Osteoblast (primary cell): ENCODE measurements at places on chromosomes 16 and 17. TPM values are rescaled to one million over a fixed set of nuclear protein-coding genes. Genes with fewer than 3 reads are reported as not detected.
A peak's percentile ranks its signal among the peaks of the same experiment; 100 is the strongest.

Gene KCTD19
- total RNA-seq = not detected in 2 replicates

Gene CBFA2T3
- not detected in 2 replicates for total RNA-seq

DNA sequence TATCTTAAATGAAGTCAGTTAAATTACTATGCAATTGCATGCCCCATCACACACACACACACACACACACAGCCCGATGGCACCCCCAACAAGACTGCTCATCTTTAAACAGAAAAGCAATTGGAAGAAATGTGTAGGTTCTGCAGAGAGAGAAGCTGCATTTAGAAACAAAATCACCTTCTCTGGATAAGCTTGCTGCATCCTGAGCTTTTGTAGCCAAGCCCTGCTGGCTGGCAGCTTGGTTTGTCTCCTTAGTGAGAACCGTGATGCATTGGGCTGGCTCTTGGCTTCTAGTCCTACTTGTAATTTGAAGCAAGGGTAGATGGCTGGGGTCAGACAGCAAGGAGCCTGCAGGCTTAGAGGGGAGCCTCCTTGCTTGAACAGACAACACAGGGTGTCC lies 153.8 kb downstream of the SOX9 start:
- no peak for DNase-seq

DNA sequence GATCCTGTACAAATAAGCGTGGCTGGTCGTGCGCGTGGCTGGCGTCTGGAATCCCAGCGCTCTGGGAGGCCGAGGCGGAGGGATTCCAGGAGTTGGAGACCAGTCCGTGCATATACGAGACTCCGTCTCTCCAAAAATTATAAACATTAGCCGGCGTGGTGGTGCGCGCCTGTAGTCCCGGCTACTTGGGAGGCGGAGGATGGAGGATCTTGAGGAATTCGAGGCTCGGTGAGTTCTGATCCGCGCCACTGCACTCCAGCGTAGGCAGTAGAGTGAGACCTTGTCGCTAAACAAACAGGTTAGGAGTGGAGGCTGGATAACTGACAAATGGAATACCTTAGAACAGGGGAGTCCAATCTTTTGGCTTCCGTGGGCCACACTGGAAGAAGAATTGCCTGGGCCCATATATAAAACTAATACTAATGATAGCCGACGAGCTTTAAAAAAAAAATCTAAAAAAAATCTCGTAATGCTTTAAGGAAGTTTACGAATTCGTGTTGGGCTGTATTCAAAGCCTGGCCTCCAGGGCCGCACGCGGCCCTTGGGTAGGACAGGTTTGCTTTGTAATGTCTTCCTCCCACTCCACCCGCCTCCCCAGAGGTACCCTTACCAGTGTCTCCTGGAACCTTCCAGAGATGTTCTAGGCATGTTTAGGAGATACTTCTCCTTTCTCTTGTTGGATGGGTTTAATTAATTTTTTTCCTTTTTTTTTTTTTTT lies 909 bp upstream of the RSL1D1 start:
- DNase-seq = no peak

DNA sequence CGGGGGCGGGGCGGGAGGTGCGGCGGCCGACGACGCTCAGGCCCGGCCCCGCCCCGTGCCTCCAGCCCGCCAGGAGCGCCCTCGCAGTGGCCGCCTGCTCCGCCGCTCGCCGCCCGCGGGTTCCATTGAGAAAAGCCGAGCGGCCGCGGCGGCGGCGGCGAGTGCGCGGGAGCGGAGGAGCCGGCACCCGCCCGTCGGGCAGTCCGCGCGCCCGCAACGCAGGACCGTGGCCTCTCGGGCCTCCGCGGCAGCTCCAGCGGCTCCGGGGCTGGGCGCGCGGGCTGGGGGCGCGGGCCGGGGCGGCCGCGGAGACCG lies at the start of gene ZFPM1:
Gene ZFPM1, plus strand, starts transcription at position 64 of the 315 bp plus-strand sequence. CDS start 359 bp downstream, outside the sequence.
- no peak for DNase-seq

DNA sequence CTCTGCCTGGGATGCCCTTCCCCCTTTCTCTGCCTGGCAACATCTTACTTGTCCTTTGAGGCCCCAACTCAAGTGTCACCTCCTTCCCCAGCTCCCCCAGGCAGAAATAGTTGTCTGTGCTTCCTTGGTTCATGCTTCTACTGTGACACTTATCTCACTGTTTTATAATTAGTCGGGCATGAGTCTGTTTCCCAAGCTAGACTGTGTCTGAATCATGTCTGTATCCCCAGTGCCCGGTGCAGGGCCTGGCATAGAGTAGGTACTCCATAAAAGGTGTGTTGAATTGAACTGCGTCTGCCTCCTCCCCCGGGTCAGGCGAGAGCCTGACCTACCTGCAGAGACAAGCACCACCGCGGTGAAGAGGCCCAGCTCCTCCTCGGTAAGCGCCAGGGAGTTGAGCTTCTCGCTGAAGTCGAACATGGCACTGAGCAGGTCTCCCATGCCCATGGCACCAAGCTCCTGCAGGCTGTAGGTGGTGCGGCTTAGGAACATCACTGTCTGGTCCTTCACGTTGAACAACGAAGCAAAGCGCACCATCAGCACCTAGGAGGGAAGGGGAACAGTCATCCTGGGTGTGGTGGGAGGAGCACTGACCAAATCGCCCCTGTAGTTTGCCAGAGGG lies 6.7 kb downstream of the NR1D1 start:
- peak; percentile 73 for DNase-seq
